ENCODE measurements at places on chromosomes 5 and 9. TPM values are rescaled to one million over a fixed set of nuclear protein-coding genes. Genes with fewer than 3 reads are reported as not detected.

PPP1R26 gene
- 2.6 TPM for total RNA-seq

SVEP1 gene
- 4.6 TPM for total RNA-seq

GRCh38 chr5:118789366-118789765 lies 199.0 kb downstream of the DTWD2 start:
- no peaks in the 10 kb centered on the region for H3K36me3 ChIP-seq
- H3K27ac ChIP-seq = no peak overlapping the region
- DNase-seq = no peak
- H3K27me3 ChIP-seq = no peaks in the 10 kb centered on the region

GRCh38 chr5:6686915-6687409 lies 26.3 kb upstream of the TENT4A start:
- DNase-seq = no peak
- H3K36me3 ChIP-seq = no peaks in the 10 kb centered on the region
- H3K27ac ChIP-seq = no peak overlapping the region
- no peaks in the 10 kb centered on the region for H3K27me3 ChIP-seq
- H3K4me3 ChIP-seq = peak overlapping the region; percentile 45

GRCh38 chr9:89376286-89376685 lies 58.0 kb downstream of the SECISBP2 start:
- H3K27ac ChIP-seq = no peak overlapping the region
- H3K4me3 ChIP-seq = no peak overlapping the region
- no peaks in the 10 kb centered on the region for H3K4me1 ChIP-seq
- no peak for DNase-seq
- H3K27me3 ChIP-seq = no peaks in the 10 kb centered on the region

GRCh38 chr9:84123648-84124406 lies 143.2 kb downstream of the RMI1 start:
- peaks cover 6% of the 10 kb centered on the region for H3K4me1 ChIP-seq
- H3K27me3 ChIP-seq = no peaks in the 10 kb centered on the region
- no peak overlapping the region for H3K27ac ChIP-seq
- H3K4me3 ChIP-seq = no peak overlapping the region
- H3K36me3 ChIP-seq = no peaks in the 10 kb centered on the region

DNA sequence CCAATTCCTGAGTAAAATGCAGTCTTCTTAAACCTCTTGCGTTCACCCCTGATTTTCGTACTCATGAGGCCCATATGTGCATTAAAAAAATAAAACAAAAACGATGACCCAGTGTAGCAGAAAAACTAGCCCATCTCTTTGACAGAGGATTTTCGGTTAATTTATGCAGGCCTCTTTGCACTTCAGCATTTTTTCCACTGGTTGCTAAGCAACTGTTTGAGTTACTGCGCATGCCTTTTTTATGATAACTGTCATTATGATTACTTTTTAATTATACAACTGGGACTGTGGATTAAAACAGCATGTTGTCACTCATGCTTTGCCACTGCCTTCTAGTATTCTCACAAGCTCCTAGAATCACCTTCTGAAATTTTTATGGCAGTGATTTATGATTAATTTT lies 165.0 kb downstream of the SMARCA2 start:
- no peak overlapping the region for H3K27ac ChIP-seq

- H3K36me3 ChIP-seq = no peaks in the 10 kb centered on the region
- no peaks in the 10 kb centered on the region for H3K4me1 ChIP-seq
- no peak overlapping the region for H3K27ac ChIP-seq
- no peak overlapping the region for H3K4me3 ChIP-seq
- DNase-seq = no peak
- H3K27me3 ChIP-seq = no peaks in the 10 kb centered on the region
Measured at GRCh38 chr9:1939926-1940368, 75.2 kb upstream of the SMARCA2 start.

- H3K4me3 ChIP-seq = no peak overlapping the region
- DNase-seq = no peak
- H3K27me3 ChIP-seq = no peaks in the 10 kb centered on the region
- no peak overlapping the region for H3K27ac ChIP-seq
Measured at GRCh38 chr5:140631036-140631417, 1.9 kb downstream of the CD14 start.
